T-helper 1 cell (primary cell): ENCODE measurements at places on chromosomes 2 and 18.

DNA sequence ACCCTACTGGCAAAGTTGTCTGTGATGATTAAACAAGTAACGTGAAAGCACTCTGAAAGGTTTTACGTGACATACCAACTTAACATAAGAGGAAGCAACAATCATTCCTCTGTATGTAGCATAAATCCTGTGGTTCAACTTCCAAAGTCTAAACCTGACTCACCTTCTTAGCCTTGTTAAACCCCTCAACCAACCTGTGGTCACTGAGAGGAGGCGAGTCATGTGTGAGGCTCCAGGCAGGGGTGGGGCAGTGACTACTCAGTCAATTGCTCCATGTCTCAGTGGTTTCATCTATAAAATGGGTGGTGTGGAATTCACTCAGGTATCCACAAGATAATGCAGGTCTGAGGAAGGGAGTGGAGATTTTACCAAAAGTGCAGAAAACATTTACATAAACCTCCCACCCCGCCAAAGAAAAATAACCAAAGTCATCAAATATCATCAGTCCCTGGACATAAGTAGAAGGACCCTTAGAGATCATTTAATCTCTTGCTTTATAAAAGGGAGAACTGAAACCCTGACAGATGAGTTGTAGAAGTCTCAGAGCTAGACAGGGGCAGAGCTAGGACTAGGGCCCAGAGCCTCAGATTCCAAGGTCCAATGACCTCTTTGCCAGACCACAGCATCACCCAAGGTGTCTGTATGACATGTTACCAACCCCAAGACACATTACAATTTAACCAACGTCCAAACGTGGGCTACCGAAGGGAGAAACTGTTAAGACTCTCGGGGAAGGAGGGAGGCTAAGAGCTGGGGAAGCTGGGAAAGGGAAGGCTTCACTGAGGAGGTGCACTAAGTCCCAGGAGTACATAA is 3.7 kb upstream of the PCBP1 start:
- DNase-seq, result no peak

DNA sequence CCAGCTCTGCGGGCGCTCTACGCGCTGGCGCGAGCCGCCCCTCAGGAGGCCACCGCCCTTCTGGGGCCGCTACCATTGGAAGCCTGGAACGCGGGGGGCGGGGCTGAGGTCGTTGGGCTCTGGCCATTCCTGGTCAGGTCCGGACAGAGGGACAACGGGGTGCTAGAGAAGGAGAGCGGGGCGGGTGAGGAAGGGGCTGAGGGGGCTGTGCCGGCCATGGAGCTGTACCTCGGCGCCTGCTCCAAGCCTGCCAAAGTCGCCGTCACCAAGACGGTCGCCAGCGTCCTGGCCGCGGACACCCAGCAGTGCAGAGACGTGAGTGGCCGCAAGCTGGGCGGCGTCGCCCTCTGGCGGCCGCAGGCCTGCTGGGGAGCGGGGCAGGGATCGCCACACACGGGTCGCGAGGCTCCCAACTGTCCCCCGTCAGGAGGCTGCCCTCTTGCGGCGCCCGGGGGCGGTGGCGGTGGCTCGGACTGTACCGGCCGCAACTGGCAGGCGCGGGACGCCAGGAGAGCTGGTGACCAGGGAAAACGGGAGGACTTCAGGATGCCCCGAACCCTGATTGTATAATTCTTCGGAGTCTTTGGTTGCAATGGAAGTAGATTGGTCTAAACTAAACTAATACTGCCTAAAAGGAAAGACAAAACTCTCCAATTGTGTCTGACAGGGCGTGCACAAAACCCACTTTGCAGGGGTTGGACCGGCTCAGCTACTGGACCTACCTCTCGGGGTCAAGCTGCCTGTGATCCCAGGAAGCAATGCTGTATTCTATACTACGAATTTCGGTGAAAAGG is at the start of gene FSIP2:
TSS of gene FSIP2 (plus strand) at position 126 of the 794 bp plus-strand sequence. CDS start at position 217, 91 bp downstream.
- no peak for DNase-seq

GRCh38 chr2:144331674-144332355 is 188.1 kb downstream of the ZEB2 start:
- no peak for DNase-seq

DNA sequence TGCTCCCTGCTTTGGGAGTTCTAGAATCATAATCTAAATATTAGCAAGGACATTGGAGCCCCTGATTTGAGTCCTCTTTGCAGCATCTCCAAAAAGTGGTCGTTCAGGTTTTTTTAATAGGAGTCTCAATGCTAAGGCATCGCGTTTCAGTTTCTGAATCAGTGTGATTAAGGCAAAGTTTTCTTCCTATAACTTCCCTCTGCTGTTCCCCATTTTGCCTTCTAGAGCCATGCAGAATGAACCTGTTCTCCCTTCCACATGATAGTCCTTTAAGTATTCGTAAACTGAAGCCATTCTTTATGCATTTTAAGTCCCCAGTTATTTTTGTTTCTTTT is 159.5 kb downstream of the PTGR3 start:
- no peak for DNase-seq

GRCh38 chr2:100962366-100963025 is 39.6 kb upstream of the RPL31 start:
- no peak for DNase-seq

- no peak for DNase-seq
Observed at GRCh38 chr2:4900242-4900641, 791.9 kb upstream of the SOX11 start.

DNA sequence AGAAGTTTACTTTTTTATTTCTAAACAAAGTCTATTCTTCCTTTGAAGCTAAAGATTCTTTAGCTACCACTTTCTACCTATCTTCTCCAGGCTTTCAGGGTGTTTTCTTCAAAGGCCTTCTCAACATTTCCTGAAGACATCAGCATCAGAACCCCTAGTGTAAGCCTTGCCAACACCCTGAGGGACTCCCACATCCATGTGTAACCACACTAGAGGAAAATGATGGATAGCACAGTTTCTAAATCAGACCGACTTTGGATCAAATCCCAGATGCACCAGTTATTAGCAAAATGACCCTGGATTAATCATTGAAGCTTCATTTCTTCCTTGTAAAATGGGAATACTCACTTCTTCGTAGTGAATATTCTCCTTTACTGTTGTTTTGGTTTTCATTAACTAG is 4.7 kb upstream of the TTN start:
- DNase-seq, result no peak

GRCh38 chr2:70247364-70248180 is 856 bp downstream of the TIA1 start:
- DNase-seq, result no peak

DNA sequence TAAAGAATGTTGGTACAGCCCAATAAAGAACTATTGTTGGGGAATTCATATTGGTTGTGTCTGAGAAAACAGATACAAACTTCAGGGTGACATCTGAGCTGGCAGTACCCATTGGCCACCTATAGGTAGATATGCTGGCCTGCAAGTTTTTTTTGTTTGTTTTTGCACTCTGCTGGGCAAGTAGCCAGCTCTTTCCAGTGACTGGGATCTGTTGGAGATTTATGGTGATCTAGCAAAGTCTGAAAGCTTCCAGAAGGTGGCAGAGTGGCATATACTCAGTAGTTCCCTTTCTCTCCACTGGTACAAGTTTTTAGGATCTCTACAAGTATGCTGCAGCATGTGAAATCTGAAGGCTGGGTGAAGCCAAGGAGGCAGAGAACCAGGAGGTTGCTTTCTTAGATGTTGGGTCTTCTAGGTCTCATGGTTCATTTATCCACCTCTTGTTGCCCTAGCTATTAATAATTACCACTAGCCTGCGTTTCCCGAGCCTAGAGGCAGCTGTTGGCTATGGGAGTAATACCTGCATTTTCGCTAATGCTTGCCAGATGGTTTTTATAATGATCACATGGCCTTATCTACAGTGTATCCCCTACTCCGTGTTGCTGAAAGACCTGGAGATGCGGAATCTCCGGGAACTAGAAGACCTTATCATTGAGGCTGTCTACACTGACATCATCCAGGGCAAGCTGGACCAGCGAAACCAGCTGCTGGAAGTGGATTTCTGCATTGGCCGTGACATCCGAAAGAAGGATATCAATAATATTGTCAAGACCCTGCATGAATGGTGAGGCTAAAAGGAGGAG is 9.5 kb downstream of the COPS7B start:
- no peak for DNase-seq

DNA sequence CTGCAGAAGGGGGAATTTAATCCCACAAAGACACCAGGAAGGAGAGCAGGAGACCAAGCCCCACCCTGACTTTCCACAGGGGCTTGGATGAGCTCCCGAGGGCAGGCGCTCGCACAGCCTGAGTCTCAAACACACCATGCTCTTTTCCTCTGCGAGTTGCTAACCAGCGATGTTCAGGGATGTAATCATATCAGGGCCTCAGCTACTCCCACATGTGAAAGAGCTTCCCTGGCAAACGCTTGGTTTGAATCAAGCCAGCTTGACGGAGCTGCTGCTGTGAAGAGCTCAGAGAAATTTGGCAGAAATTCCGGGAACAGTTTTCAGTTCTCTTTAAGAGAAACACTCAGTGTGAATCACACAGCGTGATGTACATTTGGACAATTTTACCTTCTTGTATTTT is 385.8 kb downstream of the GALR1 start:
- no peak for DNase-seq

- no peak for DNase-seq
Observed at GRCh38 chr2:28995765-28996750, 15.0 kb downstream of the TOGARAM2 start.

DNA sequence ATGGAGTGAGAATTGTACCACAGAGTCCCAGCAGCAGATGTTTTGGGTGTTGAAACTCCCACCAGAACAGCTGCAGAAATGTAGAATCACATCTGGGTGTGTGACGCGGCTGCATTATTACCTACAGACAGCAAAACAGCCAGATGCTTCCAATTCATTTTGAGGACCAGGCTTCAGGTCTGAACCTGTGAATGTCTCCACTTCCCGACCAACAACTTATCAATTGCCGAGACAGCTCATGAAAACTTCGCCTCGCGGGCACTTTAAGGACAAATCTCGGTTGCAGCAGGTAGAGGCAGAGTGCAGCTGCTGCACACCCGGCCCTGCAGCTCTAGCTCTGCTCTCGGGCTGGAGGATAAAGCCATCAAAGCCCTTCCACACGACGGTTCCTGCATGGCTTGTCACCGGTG is 202.0 kb downstream of the HRH4 start:
- no peak for DNase-seq

DNA sequence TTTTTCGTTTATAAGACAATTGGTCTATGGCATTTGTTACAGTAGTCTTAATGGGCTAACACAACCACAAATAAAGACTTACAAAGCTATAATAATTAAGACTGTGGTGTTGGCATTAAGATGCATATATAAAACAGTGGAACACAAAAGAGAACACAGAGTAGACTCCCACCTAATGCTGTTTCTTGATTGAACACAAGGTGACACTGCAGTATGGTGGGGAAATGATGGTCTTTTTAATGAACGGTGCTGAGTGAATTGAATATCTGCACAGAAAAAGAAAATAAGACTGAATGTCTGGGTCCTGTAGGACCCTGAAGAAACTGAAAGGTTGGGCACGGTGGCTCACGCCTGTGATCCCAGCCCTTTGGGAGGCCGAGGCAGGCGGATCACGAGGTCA is 1136.6 kb upstream of the NXPH2 start:
- DNase-seq, result no peak

GRCh38 chr18:66734451-66734850 is 130.6 kb upstream of the CDH19 start:
- DNase-seq, result no peak

GRCh38 chr18:49531678-49532153 is 30.1 kb upstream of the LIPG start:
- no peak for DNase-seq

GRCh38 chr18:39840856-39841481 is 2114.1 kb upstream of the PIK3C3 start:
- DNase-seq, result no peak

GRCh38 chr2:157440404-157441071 is 3.4 kb downstream of the CYTIP start:
- no peak for DNase-seq

GRCh38 chr18:56118422-56118821 is 520.0 kb downstream of the TXNL1 start:
- no peak for DNase-seq

DNA sequence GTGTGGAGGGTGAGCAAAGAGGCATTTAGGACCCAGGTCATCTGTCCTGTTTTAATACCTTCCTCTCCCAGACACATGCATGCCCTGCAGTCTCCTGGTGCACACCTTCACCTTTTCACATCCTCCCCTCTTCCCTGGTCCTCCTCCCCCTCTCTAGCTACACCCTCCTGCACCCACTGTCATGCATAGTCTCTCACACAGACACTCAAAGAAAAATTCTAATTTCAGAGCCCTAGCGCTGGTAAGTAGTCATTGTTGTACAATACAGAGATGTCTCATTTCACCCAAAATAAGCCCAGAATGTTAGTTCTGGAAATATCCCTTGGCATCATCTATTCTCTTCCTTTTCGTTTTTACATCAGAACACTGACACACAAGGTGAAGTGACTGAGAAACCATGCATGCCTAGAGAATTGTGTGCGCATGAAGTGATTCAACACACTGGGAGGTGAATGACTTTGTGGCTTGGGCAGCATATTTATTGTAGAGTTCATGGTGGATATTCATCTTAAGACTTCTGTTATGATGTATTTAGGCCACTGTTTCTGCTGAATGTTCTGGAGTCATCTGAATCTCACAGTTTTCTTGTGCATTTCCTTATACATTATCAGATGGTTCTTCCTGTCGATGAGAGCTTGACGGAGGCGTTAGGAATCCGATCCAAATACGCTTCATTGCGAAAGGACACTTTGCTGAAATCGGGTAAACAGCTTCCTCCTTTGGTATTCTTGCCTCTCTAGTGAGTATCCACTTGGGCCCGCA is 69.9 kb downstream of the COA5 start:
- no peak for DNase-seq

- DNase-seq, result no peak
Observed at GRCh38 chr2:129881786-129882396, 97.6 kb upstream of the RAB6C start.

GRCh38 chr18:32937066-32937465 is 164.2 kb upstream of the KLHL14 start:
- DNase-seq, result no peak
